ENCODE measurements at places on chromosomes 1 and 21.

DNA sequence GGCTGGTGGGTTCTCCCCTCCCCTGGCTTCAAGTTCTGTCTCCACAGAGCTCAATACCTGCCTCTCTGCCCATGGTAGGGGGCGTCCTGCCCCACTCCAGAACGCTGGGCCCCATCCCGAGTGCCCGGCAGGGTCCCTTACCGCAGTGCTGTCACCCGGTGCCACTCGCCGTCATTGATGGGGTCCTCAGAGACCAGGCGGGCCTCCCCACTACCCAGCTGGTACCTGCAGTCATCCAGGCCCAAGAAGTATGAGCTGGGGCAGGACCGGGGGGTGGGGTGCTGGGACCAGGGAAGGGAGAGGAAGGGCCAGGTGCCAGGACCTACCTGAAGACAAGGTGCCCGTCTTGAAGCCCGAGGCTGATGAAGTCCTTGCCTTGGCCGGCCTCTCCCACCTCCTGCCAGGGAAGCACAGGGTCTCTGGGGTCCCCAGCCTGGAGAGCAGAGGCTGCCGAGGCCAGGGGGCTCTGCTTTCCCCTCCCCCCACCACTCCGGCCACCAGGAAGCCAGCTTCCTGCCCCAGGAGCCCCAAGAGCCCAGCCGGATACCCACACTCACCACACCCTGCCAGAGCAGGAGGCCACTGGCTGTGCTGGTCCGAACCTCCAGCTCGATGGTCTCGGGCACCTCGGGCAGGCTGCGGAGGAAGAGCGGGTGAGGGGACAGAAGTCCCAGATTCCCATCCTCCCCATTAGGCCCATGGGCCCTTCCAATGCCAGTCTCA is 12.1 kb downstream of the LDLRAD2 start:
- no peak for DNase-seq

GRCh38 chr21:41068496-41068895 is 99.5 kb upstream of the BACE2 start:
- peak; percentile 62 for DNase-seq

DNA sequence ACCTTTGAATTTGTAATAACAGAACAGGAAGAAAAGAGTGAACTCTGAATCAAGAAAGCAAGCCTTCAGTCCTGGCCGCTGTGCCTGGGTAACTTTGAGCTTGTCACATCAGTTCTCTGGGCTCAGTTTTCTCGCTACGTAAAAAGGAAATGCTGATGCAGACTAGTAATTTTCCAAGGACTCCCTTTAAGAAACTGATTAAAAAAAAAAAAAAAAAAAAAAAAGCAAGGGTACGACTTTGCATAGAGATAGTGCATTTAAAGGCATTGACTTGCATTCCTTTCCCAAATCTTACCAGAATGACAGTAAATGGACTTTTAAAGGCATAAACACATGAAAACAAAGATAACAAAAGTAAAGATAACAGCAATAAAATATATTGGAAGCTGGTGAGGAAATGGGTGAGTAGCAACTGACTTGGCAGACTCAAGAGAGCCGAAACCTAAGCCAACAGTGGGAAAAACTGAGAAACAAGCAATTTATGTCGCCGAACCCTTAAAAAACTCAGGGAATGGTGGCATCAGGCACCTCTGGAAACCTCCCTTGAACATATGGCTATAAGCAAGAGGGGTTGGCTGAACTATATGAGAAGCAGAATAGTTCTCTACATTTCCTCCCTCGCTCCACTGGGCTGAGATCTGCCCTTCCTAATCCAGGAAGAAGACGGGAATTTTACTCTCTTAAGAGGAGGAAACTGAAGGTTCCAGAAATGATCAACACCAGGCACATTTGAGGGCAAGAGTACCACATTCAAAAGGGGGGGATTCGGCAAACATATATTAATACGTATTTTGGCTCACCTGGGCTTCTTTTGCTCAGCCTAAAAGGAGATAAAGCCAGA is 189.2 kb downstream of the CDC7 start:
- no peak for DNase-seq

DNA sequence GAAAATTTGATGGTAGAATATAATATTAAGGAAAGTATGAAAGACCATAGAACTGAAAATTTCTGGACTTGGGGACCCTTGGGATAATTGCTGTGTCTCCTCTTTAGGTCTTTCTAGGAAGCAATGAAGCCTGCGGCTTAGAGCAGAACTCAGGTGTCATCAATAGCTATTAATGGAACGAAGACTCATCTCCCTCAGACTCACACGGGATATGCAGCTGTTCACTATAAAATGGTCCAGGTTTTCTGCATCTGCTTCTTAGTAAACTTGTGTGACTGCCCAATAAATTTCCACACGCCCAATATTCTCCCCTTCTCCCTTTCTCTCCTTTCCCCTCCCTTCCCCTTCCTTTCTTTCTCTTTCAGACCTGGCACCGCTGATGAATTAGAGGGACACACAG is 392.5 kb downstream of the HLX start:
- no peak for DNase-seq

- no peak for DNase-seq
Measured at GRCh38 chr1:108592030-108592759, 32.3 kb downstream of the EEIG2 start.
